NCI-H1105 (cell line): ENCODE measurements at places on chromosomes 3 and 15.

DNA sequence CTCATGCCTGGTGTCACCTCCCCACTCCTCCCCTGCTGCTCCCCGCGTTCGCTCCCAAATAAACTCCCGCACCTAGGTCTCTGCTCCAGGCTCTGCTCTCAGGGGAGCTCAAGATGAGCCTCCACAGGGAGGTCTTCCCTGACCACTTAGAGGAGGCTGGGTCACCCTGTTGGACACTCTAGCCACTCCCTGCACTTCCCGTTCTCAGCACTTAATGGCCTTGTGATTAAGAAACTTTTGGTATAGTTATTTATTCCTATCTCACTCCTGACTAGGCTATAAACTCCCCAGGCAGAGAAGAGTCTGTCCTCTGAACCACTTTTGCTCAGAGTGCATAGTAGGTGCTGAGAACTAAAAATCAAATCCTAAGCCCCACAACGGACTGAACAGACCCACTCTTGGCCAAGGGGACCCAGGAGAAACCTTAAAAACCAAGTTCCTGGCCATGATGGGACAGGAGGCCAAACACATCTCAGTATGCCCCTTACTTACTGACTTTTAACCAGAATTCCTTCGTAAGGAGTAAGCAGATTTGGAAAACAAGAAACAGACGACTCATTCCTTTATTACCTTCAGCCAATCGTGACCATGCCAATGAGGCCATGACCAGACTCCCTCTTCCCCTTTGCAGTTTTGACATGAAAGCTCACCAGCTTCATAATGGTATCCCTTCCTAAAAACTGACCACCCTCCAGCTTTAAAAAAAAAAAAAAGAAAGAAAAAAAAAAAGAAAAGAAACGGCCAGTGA is 69.0 kb upstream of the HRH1 start:
- DNase-seq: no peak

DNA sequence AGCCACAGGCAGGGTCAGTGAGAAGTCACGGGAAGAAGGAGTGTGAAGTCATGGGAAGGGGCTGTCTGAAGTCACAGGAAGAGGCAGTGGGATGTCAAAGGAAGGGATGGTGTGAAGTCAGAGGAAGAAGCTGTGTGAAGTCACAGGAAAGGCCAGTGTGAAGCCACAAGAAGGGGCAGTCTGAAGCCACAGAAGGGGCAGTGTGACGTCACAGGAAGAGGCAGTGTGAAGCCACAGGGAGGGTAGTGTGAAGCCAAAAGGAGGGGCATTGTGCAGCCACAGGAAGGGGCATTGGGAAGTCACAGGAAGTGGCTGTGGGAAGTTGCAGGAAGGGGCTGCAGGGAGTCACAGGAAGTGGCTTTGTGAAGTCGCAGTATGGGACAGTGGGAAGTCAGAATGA is 35.1 kb downstream of the GASK1A start:
- no peak for DNase-seq

- no peak for DNase-seq
These were observed 63.8 kb upstream of the CGNL1 start for GRCh38 chr15:57312318-57313133.

GRCh38 chr3:124064050-124064449 is 72.1 kb upstream of the ROPN1 start:
- no peak for DNase-seq

DNA sequence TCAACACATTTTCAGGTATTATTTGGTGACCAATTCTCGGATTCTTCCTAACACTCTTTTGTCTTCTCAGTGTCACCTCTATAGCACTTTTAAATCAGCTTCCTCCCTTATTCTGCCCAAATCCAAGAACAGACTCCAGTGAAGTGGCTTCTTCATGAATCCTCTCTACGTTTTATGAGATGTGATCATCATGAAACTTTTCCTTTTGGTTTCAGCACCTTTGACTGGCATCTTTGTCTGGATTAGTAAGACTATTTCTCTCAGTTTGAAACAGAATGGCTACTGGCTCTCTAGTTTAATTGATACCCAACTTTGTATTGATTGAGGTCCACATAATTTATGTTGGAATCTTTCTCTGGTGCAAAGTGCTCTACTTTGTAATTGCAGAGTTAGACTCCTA is 45.6 kb downstream of the CMC1 start:
- DNase-seq: no peak

DNA sequence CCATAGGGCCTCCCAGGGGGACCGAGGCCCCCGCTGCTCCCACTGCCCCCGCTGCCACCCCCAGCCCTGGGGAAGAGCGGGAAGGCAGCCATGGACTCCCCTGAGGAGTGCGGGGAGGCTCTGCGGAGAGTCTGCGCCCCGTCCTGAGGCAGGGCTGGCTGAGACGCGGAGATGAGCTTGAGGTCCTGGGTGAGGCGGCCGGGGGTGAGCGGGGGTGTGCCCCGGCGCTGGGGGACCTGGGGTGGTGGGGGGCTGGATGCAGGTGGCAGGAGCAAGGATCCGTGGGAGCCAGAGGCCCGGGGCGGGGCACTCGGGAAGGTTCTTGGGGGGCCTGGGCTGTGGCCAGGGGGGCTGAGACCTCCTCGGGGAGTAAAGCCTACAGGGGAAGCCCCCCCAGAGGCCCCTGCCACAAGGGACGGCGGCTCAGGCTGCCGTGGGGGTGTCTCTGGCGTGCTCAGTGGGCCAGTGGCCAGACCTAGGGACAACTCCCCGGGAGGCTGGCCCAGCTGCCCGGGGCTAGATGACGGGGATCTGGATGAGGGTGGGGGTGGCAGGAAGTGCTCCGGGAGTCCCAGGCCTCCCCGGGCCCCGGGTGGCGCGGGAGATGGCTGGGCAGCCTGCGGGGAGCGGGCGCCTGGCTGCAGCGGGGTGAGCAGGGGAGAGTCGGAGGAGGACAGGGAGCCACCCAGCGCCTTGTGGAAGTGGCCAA is 45.9 kb downstream of the HCN4 start:
- no peak for DNase-seq

GRCh38 chr15:41115652-41116115 is 396 bp downstream of the INO80 start:
- DNase-seq: peak; percentile 2

DNA sequence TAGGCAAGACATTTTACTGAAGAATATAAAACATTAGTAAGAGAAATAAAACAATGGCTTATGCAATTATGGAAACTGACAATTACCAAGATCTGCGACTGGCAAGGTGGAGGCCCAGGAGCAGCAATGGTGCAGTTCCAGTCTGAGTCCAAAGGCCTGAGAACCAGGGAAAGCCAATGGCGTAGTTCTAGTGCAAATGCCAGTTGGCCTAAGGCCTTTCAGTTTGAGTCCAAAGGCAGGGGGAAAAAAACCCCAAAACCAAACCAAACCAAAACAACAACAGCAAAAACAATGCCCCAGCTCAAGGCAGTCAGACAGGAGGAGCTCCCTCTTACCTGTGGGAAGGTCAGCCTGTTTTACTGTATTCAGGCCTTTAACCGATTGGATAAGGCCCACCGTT is 72.6 kb downstream of the ST6GAL1 start:
- DNase-seq: no peak

DNA sequence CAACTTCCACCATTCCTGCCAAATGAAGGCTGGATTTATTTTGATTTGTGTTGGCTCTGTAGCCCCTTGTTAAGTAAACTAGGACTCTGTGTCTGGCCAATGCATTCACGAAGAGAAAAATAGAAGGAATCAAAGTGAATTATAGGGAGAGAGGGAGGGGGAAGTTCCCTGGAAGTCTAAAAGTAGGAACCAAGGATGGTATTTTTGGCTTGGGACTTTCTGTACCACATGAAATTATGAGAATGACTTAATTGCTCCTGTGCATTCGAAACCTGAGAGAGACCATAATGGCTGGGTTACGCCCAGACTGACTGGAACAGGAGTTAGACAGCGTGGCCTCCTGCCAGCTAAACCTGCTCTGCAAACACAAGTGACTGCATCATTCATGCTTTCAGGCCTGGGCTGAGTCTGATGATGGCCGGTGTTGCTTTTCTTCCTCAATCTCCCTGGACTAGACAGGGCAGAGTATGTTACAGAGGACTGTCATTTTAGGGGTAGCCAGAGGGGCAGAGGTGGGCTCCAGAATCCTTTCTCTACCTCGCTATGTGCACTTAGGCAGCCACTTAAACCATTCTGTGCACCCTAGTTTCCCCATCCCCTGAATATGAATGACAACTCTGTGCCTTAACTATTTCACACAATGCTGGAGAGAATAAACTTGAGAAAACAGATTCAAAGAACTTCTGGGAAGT is 58.9 kb downstream of the MYO1E start:
- peak; percentile 96 for DNase-seq

- DNase-seq: no peak
These were observed 7.3 kb upstream of the ZBTB38 start for GRCh38 chr3:141360888-141361598.

GRCh38 chr3:171018156-171018935 is 8.2 kb downstream of the SLC2A2 start:
- no peak for DNase-seq

DNA sequence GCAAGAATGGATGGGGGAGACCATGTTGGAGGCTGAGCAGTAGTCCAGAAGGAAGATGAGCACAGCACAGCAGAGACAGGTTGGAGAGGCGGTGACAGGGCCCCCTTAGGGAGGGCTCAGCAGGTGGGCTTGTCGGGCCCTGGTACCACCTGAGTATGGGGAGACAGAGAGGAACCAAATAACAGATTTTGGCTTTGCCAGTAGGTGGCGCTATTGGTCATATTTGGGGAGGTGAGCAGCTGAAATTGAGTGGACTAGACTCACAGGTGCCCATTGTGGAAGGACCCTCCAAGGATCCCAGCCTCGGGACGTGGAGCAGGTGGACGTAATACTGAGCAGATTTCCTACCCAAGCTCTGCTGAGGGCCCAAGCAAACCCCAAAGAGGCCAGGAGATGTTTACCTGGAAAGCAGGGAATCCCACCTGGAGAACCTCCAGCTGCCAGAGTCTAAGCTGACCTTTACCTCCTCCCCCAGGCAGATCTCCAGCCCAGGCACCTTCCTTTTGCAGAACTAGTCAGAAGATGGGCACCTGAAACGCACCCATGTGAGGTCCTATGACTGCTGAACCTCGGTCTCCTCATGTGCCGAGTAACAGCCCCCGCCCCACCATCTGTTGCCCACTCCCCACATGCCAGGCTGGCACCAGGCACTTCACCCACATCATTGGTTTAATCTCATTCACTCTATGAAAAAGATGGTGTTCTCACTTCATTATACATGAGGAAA is 24.6 kb upstream of the CORO2B start:
- DNase-seq: peak; percentile 82

GRCh38 chr3:143200001-143200924 is 80.7 kb downstream of the CHST2 start:
- DNase-seq: no peak

DNA sequence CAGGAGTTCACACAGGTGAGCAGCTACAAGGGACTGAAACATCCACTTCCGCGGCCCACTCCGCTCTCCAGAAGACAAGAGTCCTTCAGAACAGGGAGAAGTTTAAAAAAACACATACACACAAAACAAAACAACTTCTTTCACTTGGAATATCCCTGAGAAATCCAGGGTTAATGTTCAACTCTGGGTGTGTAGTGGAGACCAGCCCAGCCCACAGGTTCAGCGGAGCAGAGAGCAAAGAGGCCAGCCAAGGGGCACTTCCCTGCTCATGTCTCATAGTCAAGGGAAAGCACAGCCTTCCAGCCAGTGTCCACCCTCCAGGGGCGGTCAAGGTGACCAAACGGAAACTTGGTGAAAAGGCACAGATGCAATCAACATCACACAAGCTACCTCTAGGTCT is 41.6 kb downstream of the WNT5A start:
- DNase-seq: no peak

GRCh38 chr15:40443846-40444245 is 3.1 kb downstream of the BAHD1 start:
- DNase-seq: no peak

DNA sequence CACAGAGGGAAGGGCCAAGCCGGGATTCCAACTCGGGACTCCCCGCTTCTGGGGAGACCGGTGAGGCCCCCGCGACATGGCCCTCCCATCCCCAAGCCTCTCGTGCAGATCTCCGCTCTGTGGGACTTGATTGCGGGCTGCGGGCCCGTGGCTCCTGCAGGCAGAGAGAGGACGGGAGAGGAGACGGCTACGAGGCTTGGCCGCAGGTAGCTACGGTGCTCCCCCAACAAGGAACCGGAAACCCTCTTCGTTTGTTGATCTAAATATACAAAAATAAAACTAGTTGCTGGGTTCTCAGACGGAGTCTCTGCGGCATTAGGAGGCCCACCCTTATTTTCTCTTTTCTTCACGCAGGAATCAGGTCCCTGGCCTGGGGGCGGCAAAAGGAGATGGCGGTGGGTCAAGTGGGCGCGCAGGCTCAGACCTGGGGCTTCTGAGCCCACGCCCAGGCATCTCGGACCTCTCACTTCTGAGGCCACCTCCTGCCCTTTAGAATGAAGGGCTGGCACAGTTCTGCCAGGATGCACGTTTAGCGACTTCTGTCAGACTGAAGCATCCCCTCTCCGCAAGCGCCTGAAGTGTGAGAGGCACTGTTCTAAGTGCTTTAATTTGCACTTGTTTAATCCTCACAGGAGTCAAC is 10.9 kb downstream of the GNB5 start:
- DNase-seq: no peak

- DNase-seq: peak; percentile 3
These were observed 6.4 kb downstream of the NSUN3 start for GRCh38 chr3:94069194-94069813.

DNA sequence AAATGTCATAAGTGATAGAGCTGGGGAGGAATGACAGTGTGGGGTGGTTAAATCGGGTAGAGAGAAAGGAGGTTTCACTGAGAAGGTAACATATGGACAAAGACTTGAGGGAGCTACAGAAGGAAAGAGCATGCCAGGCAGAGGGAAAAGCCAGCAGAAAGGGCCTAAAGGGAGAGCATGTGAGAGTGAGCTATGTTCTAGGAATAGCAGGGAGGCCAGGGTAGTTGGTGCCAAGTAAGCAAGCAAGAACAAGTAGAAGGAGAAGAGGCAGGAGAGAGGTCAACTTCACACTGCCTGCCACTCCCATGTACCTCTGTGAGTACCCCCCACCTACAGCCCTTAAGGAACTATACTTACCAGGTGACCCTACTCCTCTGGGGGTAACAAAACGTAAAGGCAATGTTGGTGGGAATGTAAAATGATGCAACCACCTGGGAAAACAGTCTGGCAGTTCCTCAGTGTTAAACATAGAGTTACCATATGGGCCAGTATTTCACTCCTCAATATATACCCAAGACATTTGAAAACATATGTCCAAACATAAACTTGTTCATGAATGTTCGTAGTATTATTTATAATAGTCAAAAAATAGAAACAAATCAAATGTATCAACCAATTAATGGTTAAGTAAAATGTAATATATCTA is 67.6 kb downstream of the SFMBT1 start:
- DNase-seq: no peak

- DNase-seq: no peak
These were observed 13.4 kb upstream of the TBC1D5 start for GRCh38 chr3:17755836-17756235.

GRCh38 chr15:32125595-32125994 is 95.3 kb downstream of the CHRNA7 start:
- DNase-seq: no peak
